Activated CD8-positive, alpha-beta memory T cell treated with anti-CD3 and anti-CD28 coated beads, Interleukin-2, amount 50 U/mL, for 48 hours (primary cell): ENCODE measurements at places on chromosomes 12 and 14.

DNA sequence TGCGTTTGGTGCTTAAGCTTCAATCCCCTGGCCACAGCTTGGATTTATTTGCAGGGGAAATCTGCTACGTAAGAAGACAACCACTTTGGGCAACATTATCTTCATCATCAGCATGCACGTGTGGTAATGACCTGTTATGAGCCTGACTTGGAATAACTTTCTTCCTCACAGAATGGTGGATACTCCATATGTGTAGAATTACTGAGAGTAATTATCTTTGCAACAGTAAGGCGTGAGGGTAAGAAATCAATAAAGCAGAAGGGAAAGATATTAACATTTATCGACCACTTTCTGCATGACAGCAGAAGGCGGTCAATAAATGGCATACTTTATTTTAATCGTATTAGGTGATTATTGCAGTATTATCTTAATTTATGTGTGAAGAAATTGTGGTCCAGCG lies 152.7 kb downstream of the RGS6 start:
- no peak for DNase-seq

DNA sequence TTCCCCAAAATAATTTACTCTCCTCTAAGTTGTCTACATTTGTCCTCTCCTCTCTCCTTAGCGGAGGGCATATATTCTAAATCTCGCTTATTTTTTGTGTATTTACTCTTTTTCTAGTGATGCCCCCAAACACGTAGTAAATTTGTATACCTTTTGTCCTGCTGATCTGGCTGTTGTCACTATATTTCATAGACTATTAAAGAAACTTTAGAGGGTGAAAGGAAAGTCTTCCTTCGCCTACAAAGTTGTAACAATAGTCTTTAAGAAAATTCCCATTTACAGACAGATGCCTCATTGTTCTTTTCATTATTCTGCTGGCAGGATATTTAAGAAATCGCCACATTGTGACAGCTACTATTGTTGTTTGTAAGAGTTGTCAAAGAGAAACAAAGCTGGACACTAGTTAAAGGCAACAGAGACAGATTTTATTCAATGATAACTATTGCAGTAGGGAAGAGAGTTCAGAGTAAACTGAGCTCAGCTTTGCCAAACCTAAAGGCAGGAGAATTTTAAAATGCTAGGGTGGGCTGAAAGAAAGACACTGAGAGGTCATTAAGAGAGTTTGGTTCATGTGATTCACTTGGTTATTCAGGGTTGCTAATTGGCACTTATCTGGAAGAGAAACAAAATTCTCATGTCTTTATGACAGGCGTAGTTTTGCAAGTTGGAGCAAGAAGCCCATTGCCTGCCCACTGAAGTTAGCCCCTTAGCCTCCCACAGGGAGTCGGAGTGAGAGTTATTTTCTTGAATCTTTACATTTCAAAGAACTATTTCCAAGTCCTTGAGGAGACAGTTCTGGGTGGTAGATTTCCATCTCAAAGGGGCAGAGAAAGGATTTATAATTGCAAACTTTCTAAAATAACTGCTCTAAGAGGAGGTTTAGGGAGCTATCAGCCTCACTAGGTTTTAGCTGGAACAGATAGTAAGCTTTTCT lies 1272.5 kb upstream of the SEL1L start:
- DNase-seq: no peak

- DNase-seq: no peak
These were observed 30.4 kb upstream of the SUPT16H start for GRCh38 chr14:21414137-21414631.

DNA sequence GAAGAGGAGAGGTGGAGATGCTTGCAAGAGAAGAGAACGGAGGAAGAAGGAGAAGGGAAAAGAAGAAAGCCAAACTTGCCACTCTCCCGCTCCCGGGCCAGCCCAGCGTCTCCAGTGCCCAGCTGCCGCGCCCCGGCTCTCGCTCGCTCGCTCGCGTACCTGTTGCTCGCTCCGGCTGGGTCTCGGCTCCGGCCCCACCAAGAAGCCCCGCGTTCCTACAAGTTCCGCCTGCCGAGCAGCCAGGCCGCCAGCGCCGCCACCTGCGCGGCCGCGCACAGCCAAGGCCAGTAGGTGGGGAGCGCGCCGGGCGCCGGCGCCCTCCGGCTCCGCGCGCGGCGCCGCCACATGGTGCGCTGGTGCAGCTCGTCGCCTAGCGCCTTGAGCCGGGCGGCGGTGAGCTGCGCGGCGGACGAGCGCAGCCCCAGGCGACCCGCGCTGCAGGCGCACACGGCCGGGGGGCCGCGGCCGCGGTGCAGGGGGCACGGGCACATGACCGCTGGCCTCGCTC lies 370 bp downstream of the HRK start:
- peak; percentile 72 for DNase-seq

DNA sequence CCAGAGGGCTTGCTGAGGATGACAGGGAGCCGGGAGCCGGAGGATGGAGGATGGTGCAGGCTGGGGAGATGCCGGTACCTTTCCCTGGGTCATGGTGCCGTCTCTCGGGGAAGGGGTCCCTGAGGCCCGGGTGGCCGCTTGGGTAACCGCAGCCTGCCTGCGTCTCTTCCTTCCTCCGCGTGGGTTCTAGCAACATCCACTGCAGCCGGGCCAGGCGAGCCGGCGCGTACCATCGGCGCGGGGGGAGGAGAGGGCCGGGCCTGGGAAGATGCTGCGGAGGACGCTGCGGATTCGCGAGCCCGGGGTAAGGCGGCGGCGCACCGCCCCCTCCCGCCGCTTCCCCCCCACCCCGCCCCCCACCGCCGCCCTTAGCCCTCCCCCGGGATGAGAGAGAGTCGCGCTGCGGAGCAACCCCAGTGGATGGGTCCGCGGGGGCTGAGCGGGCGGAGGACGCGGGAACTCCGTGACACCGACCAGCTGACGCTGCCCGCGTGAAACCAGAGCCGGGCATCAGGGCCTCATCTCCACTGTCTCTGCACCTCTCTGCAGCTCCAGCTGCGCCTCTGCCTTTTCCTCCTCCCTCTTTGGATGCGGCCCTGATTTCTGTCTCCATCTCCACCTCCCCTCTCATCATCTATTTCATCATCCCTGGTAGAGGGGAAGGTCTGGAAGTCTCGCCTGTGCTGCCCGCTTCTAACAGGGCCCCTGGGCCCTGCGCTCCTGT lies at the start of gene FAIM2:
TSS of gene FAIM2 (minus strand) at position 201 of the 724 bp plus-strand sequence. CDS start at position 93, 108 bp downstream.
- peak; percentile 72 for DNase-seq

- no peak for DNase-seq
These were observed 61.3 kb upstream of the ACTN1 start for GRCh38 chr14:69040353-69040752.

- DNase-seq: peak; percentile 35
These were observed 357.0 kb downstream of the TMEM121 start for GRCh38 chr14:105883066-105884005.

- no peak for DNase-seq
These were observed 425.0 kb downstream of the NPAS3 start for GRCh38 chr14:33363682-33364081.

GRCh38 chr12:54723379-54724256 lies 75.5 kb upstream of the DCD start:
- DNase-seq: no peak

DNA sequence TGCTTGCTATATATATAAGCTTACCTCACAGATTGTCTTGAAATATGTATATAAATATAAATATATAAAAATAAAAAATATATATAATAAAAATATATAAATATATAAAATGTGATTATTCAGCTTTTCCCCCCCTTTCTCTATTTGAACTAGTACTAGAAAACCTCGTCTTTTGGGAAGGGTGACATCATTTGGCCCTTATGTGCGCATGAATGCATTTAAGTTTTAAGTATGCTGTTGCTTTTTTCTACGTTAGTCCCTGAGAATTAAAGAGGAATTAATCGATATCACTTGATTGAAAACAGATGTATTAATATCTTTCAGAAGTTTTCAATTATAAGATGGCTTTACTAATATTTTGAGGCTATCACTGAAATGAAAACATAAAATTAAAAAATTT lies 69.9 kb downstream of the RAD51B start:
- no peak for DNase-seq

DNA sequence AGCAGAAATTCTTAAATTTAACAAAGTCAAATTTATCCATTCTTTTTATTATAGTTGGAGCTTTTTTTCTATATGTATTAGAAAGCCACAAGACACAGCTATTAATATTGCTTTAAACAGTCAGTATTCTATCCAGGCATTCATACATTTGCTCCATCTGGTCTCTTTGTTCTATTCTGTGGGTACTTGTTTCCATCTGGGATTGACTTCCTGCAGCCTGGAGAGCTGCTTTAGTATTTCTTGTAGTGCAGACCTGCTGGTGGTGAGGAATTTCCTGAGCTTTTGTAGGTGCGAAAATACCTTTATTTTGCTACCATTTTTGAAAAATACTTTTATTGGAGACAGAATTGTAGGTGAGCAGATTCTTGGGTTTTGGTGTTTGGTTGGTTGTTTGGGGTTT lies 29.0 kb downstream of the CCDC60 start:
- DNase-seq: no peak

GRCh38 chr12:79408689-79409088 lies 282.1 kb downstream of the PAWR start:
- no peak for DNase-seq

DNA sequence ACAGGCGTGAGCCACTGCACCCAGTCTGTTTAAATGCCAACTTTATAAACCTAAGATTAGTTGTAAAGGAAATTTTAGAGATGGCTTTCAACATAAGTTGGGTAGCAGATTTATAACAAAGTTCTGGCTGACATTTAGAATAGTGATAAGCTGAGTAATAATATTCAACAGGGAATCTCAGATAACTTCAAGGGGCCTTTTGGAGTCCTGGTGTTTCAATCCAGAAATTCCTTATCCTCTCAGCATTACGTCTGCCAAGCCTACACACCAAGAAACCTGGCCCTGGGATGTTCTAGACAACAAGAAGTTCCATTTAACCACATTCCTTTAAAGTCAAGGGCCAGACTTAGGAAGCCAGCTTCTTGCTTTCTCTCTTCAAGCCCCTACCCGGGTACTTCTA lies 59.5 kb upstream of the DYRK2 start:
- no peak for DNase-seq

- DNase-seq: no peak
These were observed 136.9 kb downstream of the ITPR2 start for GRCh38 chr12:26696048-26696612.

DNA sequence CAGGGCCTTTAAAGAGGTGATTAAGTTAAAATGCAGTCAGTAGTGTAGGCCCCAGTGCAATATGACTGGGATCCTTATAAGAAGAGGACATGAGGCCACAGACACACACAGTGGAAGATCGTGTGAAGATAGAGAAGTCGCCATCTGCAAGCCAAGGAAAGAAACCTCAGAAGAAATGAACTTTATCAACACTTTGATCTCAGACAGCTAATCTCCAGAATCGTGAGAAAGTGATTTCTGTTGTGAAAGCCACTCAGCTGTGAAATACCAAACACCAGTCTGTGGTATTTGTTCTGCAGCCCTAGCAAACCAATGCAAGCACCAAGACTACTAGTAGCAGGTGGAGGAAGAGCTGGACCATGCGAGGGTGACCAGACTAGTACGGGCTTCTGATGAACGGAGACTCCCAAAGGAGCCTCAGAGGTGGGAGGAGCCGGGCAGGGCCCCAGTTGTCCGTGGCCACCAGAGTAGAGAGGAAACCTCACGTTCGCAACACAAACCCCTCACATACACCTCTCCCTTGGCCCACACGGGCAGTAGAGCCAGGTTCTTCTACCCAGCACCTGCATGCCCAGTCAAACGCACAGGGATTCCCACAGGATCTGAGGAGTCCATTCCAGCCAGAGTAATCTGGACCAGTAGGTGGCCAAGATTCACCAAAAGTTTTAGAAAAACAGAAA lies 243.0 kb downstream of the TTC8 start:
- no peak for DNase-seq

DNA sequence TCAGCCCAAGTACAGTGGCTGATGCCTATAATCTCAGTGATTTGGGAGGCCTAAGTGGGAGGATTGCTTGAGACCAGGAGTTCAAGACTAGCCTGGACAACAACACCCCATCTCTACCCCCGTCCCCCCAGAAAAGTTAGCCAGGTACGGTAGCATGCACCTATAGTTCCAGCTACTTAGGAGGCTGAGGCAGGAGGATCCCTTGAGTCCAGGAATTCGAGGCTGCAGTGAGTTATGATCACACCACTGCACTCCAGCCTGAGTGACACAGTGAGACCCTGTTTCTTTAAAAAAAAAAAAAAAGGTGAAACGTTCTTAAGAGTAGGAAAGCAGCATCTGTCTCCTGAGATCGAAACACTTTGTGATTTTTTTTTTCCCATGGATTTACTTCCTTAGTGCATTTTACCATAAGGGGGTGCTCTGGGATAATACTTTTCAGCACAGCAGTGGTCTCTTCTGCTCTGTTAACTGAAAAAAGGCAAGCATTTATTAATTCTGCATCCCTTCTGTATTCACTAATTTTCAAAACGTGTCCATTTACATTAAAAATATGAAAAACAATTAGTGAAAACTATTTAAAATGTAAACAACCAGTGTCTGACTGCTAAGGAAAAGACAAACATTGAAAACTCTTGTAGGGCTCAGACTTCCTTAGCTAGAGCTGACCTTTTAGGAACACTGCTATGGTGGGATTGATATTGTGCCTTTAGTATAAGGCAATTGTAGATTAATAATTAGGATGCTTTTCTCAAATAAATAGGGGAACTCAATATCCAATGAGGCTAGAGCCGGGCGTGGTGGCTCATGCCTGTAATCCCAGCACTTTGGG lies 31.2 kb upstream of the USP44 start:
- no peak for DNase-seq

DNA sequence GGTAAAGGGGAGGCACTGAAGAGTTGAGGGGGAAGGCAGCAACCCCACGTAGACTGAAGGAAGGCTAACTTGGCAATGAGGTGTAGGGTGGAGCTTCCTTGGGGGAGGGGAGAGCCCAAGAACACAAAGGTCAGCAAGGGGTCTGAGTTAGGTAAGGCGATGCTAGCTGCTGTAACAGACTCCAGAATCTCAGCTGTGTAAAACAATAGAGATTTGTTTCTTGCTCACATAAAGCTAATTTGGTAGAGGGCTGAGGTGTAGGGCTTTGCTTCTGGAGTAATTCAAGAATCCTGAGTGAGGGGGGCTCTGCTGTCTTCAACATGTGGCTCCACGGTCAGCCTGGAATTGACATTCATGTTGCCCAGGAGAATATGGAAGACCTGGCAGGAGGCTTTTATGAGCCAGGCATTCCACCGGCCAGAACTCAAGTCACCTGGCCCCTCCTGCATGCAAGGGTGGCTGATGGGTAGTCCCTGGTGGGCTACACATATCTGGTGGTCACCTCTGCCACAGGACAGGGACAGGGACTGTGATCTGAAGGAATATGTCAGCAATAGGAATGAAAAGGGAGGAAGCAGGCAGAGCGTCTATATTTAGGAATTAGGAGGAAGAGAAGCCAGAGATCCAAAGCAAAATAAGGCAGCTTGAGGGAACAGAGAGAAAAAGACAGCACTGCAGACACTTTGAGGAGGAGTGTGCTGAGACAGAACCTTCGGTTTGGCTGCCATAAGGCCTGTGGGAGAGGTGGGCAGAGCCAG lies 153.7 kb downstream of the ZFP36L1 start:
- DNase-seq: no peak
